ENCODE measurements at places on chromosomes 12 and 14.

- DNase-seq: no peak
These were observed 45.1 kb upstream of the HMGA2 start for GRCh38 chr12:65779091-65779642.

GRCh38 chr12:86744547-86745212 lies 488.5 kb upstream of the MGAT4C start:
- no peak for DNase-seq

- no peak for DNase-seq
These were observed 27.0 kb upstream of the AKAP5 start for GRCh38 chr14:64438181-64438841.

DNA sequence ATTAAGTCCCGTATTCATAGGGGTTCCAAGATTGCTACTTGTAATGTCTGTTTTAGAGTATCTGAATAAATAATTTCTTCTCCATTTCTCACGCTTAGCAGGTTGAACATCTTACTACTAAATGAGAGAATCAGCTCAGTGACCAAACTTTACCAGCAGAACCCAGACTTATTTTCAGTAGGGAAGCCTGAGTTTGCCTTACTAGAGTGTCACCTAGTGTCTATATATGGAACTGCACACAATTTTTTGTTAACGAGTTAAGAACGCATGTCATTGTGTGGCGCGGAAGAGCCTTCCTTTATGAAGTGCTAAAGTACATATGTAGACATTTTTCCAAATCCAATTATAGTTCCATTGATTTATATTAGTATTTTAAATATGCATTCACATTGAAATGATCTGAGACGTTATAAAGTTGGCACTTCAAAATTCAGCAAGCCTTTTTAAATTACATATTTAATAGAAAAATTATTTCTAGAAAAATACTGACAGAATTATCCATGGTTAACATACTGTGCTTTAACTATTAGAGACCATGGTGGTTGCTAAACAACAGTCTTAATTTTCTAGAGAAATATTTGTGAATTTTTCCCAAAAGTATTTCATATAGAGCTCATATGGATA lies 88.3 kb downstream of the RPS29 start:
- DNase-seq: no peak

DNA sequence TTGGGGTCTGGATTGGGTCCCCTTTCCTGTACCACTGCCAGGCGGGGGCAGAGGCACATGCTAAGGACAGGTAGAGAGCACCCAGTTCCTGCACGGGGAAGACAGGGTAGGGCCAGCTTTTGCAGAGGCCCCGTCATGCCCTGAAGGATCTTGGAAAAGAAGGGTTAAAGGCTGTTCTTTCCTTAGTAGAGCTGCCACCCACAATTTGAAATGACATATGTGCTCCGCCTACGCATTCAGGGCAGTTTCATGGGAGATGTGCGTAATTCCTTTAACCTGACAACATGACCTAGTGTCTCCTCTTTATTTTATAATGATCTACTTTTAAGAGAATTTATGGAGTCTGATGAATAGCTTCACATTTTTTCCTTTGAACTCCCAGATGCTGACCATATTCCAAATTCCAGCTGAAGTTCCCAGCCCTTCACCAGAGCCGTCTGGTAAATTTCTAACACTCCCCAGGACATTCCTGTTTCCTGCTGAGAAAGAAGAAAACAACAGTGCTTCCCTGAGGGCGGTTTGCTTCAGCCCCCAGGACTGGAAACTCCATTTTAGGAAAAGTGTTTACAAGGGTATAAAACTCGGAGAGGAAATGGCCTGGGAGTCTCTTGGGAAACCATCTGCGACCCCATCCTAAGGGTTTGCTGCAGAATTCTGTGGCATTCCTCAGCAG lies 58.9 kb upstream of the PLEKHG3 start:
- no peak for DNase-seq

DNA sequence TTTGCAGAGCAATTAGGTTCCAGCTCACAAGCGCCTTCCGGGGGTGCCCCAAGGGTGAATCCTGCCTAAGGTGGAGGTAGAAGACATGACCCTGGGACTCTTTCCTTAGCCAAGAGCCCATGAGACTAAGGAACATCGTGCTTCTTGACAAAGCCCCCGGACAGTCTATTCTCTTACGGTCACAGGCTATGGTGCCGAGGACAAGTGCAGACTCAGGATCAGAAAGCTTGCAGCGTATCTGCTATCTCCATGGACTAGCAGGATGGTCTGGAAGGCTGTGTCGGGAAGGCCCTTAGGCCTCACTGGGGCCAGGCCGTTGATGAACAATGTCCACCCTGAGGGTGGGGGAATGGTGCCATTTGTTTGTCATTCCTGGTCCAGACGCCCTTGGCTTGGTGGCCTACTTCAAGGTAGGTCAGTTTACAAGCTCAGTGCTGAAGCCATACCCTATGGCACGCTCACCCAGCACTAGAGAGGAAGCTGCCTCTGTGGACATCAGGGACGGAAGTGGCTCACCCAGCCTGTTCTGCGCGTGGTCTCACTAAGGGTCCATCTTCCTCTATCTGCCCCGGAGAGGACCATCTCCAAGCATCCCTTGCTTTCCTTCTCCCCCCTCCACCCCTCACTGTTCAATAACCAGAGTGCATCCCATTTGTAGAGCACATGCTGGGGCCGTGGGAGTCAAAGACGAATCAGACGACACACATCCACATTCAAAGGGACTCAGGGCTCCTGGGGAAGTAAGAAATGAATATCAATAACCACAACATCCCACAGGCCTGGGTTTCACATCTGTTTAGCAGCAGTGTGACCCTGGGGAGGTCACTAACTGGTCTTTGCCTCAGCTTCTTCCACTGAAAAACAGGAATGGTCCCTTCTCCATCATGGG lies 45.0 kb upstream of the IQSEC3 start:
- DNase-seq: peak; percentile 36

GRCh38 chr12:111041091-111041490 lies 120.7 kb upstream of the MYL2 start:
- no peak for DNase-seq

DNA sequence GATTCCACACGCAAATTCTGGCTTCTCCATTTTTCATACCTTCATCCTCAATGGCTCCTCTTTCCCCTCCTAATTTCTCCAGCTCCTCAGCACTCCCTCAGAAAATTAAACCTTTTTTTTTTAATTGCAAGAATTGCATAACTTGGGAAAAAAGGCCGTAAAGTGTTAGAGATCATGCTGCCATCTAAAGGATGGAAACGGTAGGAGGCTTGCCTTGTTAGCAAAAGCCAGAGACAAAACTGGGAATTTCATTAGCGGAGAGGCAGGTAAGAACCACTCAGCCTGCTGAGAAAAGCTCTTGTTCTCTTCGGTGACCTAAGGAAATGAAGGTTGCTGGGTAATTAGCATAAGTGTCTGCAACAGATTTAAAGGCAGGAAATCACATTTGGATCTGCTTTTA lies 204.3 kb downstream of the AEBP2 start:
- no peak for DNase-seq

DNA sequence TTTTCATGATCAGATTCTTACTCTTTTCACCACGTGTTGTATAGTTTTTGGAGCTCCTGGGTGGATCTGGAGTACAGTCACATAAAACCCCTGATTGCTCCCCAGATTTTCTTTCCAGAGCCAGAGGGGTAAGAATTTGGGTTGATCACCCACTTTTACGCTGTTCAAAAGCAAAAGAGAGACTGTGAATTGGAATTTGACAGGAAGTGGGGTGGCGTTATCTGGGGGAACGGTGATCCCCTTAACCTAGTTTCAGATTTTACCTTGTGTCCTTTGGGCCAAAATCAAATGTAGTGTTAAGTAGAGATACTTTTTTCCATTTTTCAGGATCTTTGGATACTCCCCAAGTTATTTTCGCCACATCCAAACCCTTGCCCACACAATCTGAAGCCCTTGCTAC lies 75.6 kb downstream of the TGFB3 start:
- no peak for DNase-seq

GRCh38 chr12:6946033-6946919 lies 2.5 kb downstream of the C12orf57 start:
- DNase-seq: no peak

- DNase-seq: no peak
These were observed 68.8 kb downstream of the LLPH start for GRCh38 chr12:66061557-66062289.

- DNase-seq: no peak
These were observed 278.5 kb upstream of the PLEKHG7 start for GRCh38 chr12:92424338-92424737.

- DNase-seq: no peak
These were observed 108.3 kb upstream of the PLEKHA5 start for GRCh38 chr12:19021240-19021639.

DNA sequence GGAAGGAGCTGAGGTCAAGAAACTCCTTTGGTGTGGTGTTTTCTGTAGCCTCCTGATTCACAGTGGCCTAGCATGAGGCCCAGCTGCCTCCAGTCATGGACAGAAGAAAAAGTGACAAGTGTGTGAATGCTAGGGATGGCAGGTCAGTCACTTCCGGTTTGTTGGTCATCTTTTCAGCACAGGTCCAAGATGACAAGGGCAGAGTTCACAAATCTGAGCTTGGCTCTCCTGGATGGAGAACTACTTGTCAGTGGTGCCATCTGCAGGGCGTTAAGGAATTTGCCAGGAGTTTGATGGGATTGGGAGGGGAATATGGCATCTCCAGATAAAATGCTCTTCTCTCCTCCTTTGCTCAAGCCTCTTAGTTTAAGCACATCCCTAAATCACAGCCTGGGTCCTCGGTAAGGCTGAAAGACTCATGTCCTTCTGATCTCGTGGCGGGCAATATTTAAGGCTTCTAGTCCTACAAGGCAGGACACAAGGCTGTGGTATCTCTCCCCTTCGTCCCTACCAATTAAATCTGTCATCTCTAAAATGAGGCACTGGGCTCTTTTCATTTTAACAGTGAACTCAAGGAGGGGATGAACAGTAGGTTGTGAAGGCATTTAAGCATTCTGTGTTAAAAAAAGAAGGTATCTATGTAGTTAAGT lies 10.0 kb downstream of the TUBA1B start:
- no peak for DNase-seq

DNA sequence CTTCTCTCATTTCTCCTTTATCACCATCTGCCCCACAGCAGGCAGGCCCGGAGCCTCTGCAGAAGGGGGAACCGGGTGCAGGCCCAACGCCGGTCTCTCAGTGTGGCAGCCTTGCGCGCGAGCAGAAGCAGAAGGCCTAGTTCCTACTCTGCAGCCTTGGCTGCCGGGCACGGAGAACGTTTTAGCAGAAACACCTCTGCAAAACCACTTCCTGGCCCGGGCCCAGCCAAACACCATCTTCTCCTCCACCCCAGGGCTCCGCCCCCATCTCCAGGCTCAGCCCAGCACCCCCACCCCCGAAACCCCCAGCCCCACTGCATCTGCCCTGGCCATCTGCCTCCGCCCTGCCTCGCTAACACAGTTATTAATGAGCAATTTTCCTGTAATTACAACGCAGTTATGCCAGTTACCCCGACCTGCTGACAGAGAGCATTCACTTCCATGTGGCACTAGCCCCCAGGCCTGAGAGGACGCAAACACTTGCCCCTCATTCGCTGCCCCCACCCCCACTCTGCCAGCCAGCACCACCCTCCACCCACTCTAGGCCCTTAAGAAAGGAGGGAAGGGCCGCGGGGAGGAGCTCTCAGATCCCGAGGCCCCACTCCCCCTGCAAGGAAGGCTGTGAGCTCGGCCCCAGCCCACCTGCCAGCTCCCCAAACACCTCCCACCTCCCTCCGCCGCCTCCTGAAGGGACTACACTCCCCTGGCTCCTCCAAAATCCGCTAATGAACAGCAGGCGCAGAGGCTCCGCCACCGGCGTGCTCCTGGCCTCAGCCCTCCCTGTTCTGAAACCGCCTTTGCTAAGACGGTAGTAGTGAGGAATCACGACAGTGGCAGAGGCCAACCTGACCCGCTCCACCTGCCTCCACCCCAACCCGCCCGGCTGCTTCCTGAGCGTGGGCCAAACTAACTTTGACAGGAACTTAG lies 44.7 kb upstream of the FBRSL1 start:
- DNase-seq: peak; percentile 86

GRCh38 chr14:72578514-72578913 lies 315.4 kb downstream of the DPF3 start:
- DNase-seq: no peak
